ENCODE measurements at places on chromosomes 6 and 20.

DNA sequence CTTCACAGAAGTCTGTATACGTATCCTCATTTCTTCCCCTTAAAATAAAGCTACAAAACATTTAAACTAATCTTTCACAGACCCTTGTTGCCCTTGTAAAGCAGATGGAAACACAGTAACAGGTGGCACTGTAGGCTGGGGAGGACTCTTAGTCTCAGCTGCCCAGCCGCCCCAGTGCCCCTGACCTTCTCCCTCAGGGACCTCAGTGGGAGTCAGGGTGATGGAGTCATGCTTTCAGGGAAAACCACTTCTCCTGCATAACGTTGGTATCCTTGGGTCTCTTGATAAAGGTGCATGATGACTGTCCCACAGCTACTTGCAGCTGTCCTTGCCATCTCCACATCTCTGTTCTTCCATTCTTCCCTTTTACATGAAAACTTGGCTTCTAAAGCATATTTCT lies 198.6 kb downstream of the CDKAL1 start:
- no peaks in the 10 kb centered on the region for H3K36me3 ChIP-seq
- H3K27me3 ChIP-seq: no peaks in the 10 kb centered on the region
- H3K4me1 ChIP-seq: no peaks in the 10 kb centered on the region
- DNase-seq: no peak

GRCh38 chr6:154165478-154165877 lies 126.4 kb downstream of the OPRM1 start:
- no peak overlapping the region for H3K4me3 ChIP-seq
- peaks cover 15% of the 10 kb centered on the region for H3K36me3 ChIP-seq
- no peaks in the 10 kb centered on the region for H3K27me3 ChIP-seq
- H3K4me1 ChIP-seq: peaks cover 25% of the 10 kb centered on the region
- DNase-seq: no peak

GRCh38 chr6:135236732-135237131 lies 55.6 kb downstream of the MYB start:
- peaks cover 2% of the 10 kb centered on the region for H3K27me3 ChIP-seq
- no peak overlapping the region for H3K4me3 ChIP-seq
- DNase-seq: no peak
- no peaks in the 10 kb centered on the region for H3K36me3 ChIP-seq
- no peak overlapping the region for H3K27ac ChIP-seq

DNA sequence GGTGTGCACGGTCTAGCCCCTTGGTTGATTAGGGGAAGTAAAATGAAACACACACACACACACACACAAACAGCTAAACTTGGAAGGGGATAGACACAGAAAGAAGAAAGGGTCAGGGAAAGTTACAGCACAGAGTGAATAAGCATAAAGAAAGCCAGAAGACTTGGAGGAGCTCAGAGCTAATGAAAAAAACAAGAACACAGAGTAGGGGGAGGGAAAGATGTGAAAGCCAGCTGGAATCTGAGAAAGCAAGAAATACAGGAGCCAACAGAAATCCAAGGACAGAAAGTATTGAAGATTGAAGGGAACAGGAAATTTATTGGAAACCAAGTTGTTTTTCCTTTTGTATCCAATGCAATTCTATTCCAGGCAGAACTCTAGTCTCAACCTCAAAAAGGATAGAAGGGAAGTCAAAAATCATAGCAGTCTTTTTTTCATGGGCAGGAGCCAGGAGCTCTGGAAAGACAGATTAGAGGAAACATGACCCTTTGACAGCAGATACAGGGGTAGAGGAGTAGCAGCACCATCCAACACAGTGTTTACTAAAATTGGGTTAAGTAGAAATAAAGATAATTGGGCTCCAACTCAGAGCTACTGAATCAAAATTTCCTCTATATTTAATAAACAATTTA lies 10.1 kb downstream of the HMGCLL1 start:
- no peak overlapping the region for H3K27ac ChIP-seq
- H3K27me3 ChIP-seq: no peaks in the 10 kb centered on the region
- no peak for DNase-seq
- no peak overlapping the region for H3K4me3 ChIP-seq
- H3K4me1 ChIP-seq: no peaks in the 10 kb centered on the region
